ENCODE measurements at places on chromosomes 1 and 21.

GRCh38 chr1:1053022-1053421 is 21.1 kb downstream of the RNF223 start:
- DNase-seq, result no peak

GRCh38 chr1:36438715-36439114 is 11.5 kb downstream of the OSCP1 start:
- DNase-seq, result no peak

GRCh38 chr21:27035791-27036190 is 68.9 kb upstream of the ADAMTS5 start:
- no peak for DNase-seq

- no peak for DNase-seq
These were observed 204.9 kb downstream of the TBX15 start for GRCh38 chr1:118783095-118783758.

GRCh38 chr1:18637511-18637960 is 6.9 kb downstream of the PAX7 start:
- DNase-seq, result no peak

DNA sequence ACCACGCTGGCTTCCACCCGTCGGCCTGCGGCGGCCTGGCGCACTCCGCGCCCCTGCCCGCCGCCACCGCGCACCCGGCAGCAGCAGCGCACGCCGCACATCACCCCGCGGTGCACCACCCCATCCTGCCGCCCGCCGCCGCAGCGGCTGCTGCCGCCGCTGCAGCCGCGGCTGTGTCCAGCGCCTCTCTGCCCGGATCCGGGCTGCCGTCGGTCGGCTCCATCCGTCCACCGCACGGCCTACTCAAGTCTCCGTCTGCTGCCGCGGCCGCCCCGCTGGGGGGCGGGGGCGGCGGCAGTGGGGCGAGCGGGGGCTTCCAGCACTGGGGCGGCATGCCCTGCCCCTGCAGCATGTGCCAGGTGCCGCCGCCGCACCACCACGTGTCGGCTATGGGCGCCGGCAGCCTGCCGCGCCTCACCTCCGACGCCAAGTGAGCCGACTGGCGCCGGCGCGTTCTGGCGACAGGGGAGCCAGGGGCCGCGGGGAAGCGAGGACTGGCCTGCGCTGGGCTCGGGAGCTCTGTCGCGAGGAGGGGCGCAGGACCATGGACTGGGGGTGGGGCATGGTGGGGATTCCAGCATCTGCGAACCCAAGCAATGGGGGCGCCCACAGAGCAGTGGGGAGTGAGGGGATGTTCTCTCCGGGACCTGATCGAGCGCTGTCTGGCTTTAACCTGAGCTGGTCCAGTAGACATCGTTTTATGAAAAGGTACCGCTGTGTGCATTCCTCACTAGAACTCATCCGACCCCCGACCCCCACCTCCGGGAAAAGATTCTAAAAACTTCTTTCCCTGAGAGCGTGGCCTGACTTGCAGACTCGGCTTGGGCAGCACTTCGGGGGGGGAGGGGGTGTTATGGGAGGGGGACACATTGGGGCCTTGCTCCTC is 1.9 kb downstream of the OLIG2 start:
- DNase-seq, result no peak

DNA sequence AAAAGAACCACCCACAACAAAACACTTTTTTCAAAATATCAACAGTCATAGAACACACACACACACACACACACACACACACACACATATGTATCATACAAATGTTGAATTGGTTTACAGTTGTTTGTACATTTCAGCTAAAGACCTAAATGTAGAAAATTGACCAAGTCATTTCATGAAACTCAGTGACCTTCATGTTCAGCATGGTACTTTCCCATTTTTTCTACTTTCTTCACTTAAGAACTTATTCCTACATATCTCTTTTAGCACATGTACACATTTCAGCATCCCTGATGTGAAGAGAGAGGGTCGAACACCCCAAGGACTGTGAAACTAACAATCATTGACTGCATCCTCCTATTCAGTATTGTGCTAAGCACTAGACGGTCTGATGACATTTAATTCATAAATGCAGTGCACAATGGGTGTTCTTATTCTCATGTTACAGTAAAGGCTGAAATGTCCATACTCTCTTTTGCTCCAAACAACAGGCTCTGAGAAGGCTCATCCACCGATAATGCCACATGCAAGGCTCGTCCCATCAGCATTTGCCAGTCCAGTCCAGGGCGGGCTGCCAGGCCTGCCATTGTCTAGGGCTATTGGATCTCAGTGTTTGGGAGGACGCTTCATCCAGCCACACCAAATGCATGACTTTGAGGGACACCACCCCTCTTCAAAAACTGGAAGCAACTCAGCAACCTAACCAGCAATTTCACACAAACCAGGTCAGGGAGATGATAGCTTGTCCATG is 150.1 kb upstream of the RUNX1 start:
- DNase-seq, result no peak

GRCh38 chr1:204548265-204548664 is 32.1 kb downstream of the MDM4 start:
- no peak for DNase-seq

DNA sequence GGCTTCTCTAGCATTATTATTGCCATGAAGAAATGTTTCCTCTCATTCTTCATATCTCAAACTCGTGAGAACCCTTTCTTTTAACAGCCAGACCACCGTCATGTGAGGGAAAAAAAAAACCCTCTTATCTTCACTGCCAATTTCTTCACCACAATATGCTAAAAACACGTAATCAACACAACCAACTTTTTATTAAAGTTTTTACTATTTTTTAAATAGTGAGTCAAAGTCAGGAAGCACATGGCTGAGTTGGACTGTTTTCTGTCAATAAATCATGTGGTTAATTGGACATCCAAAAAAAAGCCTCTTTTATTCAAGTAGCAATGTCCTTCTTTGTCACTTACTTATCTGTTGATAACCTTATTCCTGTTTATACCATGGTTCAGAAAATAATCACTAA is 55.9 kb upstream of the SAMD13 start:
- no peak for DNase-seq

DNA sequence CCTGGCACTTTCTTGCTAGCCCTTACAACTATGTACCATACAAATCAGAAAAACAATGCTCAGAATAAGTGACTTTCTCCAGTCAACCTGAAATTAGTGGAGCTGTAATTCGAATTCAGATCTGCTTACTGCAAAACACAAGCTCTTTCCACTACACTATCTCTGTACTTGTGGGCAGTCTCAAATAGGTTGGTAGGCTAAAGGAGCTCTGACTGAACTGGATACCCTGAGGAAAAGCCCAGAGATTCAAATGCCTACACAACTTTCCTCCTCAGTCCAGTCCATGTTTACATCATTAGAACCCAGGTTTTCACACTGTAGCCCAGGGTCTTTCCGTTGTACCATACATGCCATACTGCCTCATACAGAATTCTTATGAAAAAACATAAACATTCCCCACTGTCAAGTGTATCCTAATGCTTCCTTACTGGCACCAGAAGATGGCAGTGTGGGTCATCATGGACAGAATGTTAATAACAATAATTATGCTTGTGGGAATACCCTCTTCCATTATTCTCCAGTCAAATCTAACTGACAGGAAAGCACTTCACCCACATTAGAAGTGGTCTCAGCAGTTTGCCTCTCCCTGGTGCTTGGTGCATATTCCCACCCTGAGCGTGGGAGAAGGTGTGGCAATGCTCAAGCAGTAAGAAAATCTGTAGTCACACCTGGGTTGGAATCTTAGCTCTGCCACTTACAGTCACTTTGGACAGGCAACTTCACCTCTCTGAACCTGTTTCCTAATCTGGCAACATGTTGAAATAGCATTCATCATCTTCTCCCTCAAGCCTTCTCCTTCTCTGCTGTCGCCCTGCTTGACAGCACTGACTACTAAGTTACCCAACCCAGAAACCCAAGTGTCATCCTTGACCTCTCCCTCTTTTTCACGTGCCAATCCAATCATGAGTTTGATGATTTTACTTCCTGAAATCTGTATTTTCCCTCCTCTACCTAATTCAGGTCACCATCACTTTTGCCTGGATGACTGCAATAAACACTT is 14.4 kb upstream of the ZFYVE9 start:
- DNase-seq, result no peak

DNA sequence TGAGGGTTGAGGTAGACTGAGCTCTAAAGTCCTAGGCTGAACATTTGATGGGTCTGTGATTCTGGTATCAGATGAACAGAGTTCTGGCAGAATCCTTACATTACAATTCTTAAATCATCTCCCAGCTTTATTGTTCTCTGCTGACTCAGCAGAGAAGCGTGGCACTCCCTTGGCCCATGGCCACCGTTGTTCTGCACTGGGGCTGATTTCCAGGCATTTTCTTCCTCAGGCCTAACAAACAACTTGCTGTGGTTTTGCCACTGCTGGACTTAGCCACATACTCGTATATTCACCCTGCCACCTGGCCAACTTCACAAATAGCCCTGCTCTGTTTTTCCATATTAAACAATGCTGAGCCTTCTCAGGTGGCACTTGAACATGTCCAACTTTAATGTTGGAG is 223.2 kb downstream of the TNR start:
- DNase-seq, result no peak

DNA sequence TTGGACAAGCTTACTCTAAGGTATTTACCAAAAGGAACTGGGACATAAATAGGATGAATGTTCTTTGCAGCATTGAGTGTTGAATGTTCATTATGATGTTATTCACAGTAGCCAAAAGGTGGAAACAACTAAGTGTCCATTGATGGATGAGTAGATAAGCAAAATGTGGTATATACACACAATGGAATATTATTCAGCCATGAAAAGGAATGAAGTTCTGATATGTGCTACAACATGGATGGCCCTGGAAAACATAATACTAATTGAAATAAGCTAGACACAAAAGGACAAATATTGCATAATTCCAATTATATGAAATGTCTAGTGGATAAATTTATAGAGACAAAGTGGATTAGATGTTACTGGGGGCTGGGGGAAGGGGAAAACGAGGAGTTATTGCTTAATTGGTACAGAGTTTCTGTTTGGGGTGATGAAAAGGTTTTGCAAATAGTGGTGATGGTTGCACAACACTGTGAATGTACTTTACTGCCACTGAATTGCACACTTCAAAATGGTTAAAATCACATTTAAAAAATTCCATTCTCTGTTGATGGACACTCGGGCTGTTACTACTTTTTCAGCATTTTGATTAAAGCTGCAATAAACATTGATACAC is 2.9 kb downstream of the MTARC1 start:
- no peak for DNase-seq

DNA sequence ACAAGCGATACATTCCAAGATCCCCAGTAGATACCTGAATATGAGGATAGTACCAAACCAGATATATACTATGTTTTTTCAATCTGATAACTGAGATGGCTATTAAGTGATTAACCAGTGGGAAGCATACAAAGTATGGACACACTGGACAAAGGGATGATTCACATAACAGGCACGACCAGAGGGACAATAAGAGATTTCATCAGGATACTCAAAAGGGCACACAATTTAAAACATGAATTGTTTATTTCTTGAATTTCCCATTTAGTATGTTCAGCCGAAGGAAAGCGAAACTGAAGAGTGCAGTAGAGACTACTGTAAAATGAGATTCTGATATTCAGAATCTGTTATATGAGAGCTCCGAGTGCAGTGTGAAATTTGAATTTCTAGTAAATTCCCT is 10.6 kb downstream of the ZZZ3 start:
- DNase-seq, result no peak

DNA sequence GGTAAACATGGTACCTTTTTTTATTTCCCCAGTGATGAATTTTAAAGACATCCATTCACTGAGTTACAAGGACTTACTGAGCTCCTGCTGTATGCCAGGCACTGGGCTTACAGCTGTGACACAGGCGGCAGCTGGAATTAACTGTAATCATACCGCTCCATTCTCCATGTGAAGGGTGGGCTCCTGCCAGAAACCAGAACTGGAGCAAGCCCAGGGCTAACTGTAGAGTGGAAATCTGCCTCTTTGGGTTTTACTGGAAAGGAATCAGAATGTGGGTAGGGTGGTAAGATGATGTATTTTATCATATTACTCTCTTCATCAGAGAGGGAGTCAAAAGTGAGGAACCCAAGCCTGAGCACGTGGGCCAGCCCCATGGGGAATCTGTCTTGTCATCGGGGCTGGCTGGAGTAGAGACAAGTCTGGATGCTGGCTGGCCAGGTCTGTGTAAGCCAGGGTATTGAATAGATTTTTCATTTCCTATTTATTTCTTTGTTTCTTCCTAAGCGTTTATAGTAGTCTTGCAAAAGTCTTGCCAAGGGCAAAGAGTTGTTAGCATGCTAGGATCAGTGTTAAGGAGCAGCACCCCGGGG is 21.5 kb downstream of the FGGY start:
- no peak for DNase-seq

- DNase-seq, result no peak
These were observed 107.2 kb downstream of the RABGAP1L start for GRCh38 chr1:174266476-174266875.

- no peak for DNase-seq
These were observed 12.8 kb downstream of the ZNF678 start for GRCh38 chr1:227576189-227576588.

DNA sequence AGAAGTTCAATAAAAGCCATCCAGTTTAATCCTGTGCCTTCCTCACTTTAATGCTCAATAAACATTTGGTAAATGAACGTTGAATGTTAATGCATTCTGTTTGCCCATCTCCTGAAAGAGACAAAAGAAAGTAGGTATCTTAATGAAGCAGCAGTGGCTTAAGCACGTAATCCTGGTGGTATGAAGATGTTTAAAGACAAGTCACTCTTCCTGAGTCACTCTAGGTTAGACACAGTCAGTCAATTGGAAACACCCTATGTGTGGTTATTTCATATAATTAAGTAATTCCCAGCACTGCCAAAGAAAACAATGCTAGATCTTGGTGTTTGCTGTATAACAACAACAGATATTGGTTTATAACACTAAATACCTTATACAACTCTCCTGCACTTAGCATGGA is 334.0 kb upstream of the FMN2 start:
- no peak for DNase-seq

DNA sequence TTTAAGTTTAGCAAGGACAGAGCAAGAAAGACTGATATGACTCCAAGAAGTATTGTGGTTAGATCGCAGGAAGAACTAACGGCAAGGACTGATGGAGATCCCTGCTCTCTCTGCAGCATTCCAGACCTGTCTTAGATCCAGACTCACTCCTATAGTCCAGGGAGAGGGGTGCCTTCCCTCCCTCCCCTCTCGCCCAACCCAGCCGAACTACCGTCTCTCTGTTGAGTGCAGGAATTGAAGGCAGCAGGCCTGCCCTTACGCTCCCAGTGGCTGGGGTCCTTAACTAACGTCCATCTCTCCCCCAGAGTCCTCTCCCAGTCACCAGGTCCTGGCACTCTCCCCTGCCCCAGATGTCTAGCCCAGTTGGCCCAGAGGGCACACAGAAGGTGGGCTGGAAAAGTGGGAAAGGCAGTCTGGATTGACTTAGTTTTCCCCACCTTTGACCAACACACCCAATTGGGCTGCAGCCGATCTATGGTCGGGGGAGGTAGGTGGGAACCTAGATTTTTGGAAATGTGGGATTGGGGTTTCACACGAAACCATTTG is 1.1 kb downstream of the CRABP2 start:
- DNase-seq, result no peak

- no peak for DNase-seq
These were observed at the start of gene SPRR1A for GRCh38 chr1:152983743-152984142. TSS of gene SPRR1A (plus strand) at chr1:152984081. CDS start at chr1:152985231, 1,150 bp downstream.

GRCh38 chr1:10583641-10584040 is 108.9 kb downstream of the PEX14 start:
- no peak for DNase-seq

- DNase-seq, result no peak
These were observed 70.0 kb downstream of the NTPCR start for GRCh38 chr1:233020426-233020825.
